PC-9 (cell line): ENCODE measurements at places on chromosomes 12 and 14. TPM values are rescaled to one million over a fixed set of nuclear protein-coding genes. Genes with fewer than 3 reads are reported as not detected.

DNA sequence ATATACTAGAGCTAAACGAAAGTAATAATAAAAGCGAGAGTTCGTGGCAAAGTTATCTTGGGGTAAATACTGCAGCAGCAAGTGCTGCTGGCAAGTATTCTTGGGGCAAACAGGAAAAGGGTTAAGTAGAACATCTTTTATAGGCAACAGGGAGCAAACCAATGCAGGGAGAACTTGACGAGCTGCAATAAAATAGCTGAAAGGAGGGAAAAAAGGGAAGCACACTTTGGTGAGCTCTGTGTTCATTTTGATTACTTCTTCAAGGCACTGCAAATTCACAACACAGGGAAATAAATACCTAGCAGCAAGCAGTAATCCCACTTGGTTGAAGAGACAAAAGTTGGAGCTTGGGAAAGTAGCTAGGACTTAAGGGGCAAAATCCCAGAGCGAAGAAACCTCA, 42.3 kb upstream of the TTC7B start:
- DNase-seq = no peak

NACA gene
- total RNA-seq = 812 and 1,035 TPM in 2 replicates

RFLNA gene
- total RNA-seq = not detected in 2 replicates

DNA sequence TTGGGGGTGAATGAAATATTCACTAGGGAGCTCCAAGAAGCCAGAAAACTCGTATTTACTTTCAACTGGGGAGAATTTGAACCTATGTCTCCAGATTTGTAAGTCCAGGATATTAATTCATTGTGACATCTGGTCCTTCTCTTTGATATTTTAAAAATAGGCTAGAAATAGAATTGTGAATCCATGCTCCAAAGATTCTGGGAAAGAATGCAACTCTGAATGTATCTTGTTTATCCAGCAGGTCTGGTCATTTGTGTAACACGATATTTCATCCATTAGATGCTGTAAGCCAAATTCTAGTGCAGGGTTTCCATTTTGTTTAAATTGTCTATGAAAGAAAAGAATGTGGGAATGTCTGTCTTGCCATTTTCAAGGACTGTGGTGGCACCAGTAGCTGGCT, 334.7 kb downstream of the BMP4 start:
- DNase-seq = no peak

RHEBL1 gene
- total RNA-seq = 2.9 and 3.4 TPM in 2 replicates

DNA sequence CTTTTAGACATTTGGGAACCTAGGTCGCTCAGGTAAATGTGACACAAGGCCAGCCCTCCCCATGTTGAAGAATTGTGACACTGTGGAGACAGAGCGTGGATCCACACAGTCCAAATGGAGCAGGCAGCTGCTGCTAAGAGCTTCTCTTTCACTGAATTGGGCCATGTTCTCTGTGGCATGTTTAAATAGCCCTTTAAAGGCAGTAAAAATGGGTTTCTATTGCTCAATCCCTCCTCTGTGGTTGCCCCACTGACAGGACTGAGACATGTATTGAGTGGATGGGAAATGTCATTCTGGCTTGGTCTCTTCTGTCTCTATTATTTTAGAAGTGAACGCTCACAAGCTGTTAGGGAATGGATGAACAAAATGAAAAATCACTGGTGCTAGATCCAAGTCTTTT, 84.0 kb upstream of the PRICKLE1 start:
- no peak for DNase-seq

- peak; percentile 85 for DNase-seq
Observed at GRCh38 chr14:100471441-100472093, 115.7 kb downstream of the BEGAIN start.

GRCh38 chr12:65025136-65025535, 96.0 kb downstream of the WIF1 start:
- DNase-seq = no peak

- no peak for DNase-seq
Observed at GRCh38 chr12:107254258-107254856, 161.0 kb upstream of the CRY1 start.
